ENCODE measurements at places on chromosomes 13 and 19. TPM values are rescaled to one million over a fixed set of nuclear protein-coding genes. Genes with fewer than 3 reads are reported as not detected.

DCLK1 gene
- 0.97 TPM for total RNA-seq

AMH gene
- 1.0 TPM for total RNA-seq

FXYD3 gene
- not detected for total RNA-seq

ZNF681 gene
- 5.4 TPM for total RNA-seq

DNA sequence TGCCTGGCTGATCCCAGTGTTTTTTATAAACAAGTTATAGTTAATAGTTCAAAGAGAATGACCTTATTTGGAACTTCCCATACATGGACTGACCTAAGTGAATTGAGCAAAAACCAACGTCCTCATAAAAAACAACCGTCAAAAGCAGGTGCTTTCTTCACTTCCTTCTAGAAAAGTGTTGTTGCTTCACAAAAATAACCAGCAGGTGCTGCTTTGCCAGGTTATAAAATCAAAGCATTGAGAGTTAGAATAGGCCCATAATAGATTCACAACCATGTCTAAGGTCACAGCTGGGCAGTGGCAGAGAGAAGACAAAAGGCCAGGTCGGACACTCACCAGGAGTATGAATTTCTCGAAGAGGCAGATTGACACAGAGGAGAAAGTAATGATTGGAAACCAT is 9.5 kb downstream of the RUBCNL start:
- DNase-seq, result no peak

GRCh38 chr19:10353793-10354391 is 14.5 kb upstream of the ICAM3 start:
- DNase-seq, result no peak

DNA sequence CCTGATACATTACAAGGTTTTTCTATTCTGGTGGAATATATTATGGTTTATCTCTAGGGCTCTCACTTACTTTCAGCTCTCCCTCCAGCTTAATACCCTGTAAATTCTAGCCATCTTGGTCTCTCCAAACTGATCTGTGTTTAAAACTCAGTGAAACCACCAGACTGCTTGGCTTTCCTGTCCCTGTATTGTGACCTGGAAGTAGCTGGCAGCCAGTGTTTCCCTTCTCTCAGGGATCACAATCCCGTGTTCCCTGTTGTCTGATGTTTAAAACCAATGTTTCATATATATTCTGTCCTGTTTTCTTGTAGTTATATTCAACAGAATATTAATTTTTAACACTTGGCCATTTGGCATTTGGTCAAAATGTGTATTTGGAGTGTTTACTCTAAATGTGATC is 8.0 kb downstream of the AKAP11 start:
- DNase-seq, result no peak

- DNase-seq, result no peak
Observed at GRCh38 chr13:32525766-32526165, 12.8 kb downstream of the N4BP2L2 start.

DNA sequence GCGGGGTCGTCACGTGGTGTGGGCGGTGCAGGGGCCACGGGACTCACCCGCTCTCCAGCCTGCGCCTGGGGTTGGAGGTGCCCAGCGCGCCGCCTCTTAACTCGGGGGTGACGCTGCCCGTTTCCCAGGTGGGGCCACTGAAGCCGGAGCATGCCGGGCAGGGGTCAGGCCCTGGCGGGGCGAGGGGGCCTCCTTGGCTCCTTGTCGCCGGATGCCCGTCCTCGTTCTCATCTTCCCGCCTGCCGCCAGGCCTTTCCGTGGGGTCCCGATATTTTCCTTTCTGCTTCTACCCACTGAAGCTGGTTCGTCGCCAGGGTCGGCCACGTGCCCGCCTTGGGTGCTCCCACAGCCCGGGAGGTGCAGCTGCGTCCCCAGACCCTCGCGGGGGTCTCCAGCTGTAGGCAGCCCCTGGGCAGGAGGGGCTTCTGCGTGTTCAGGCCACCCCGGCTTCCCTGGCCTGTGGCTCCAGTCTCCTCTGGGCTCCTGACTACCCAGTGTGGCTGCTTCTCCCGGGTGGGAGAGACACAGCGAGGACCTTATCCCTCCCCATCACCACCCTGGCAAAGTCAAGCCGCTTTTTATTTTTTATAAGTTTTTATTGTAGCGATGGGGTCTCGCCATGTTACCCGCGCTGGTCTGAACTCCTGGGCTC is 772 bp downstream of the FAM174C start:
- DNase-seq, result no peak

DNA sequence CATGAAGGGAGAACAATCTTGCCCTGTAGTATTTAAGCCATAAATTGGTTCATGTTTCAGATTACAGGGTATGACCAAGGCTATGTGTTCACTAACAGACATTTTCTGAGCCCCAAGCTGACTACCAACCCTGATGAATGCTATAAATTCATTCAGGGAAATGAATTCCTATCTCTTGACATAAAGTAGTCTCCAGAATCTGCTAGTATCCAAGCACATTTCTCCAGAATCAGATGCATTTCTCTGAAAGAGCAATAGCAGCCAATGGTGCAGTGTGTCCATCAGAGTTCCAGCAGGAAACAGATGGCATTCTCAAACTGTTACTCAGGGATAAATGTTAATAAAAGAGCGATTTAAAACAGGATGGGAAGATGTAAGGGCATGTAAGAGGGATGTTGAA is 226.4 kb downstream of the COG6 start:
- DNase-seq, result no peak

GRCh38 chr13:30053939-30054338 is 203.5 kb upstream of the UBL3 start:
- no peak for DNase-seq

DNA sequence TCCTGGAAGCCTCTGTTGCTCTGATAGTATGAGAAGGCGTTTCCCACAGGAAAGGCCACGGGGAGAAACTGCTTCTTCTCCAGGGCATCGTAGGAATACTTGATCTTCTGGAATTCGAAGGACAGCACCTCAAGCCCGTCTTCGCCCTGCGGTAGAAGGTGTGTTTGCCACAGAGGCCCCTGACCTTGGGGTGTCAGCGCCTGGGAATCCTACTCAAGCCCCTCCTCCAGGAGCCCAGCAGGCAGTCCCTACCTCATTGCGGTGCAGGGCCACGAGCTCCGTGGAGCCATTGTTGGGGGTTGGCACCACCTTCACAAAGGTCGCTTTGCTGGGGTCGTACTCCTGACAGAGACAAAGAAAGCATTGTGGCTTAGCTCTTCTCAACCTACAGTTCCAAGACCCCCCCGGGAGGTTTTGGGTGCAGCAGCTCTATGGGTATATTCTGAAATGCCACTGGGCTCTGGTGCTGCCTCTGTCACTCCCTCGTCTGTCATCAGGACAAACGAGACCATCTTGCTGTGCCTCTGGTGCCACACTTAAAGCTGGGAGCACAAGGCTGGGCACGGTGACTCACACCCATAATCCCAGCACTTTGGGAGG is 3.7 kb downstream of the ATP13A1 start:
- DNase-seq, result no peak

DNA sequence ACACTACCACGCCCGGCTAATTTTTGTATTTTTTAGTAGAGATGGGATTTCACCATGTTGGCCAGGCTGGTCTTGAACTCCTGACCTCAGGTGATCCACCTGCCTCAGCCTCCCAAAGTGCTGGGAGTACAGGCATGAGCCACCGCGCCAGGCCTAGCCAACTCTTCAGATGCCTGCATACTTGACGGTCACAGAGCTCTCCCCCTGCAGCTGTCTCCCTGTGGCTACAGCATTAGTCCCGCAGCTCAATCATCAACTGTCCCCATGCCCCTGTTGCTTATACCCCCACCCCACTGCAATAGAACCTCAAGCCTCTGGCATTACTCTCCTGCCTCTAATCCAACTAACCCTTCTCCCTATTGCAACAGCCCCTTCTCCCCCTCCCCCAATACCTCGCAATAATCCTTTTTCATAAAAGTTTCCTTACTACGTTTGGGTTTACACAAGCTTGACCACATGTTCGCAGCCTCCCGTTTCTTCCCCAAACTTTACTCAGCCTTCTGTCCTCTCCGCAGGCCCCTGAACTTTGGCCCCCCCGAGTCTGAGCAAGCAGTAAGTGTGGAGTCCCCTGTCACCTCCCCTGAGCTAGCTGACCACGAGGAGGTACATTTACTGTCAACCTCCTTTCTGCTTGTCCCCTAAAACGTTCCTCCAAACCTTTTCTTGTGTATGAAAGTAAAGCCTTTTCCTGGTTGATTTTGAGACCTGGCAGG is 1.7 kb downstream of the ZNF77 start:
- DNase-seq, result no peak

GRCh38 chr13:71118779-71119364 is 748.1 kb downstream of the DACH1 start:
- DNase-seq, result no peak

Data from H4 (cell line).